Caudate nucleus (tissue), 63 donors: ENCODE measurements at places on chromosomes 12 and 14.

DNA sequence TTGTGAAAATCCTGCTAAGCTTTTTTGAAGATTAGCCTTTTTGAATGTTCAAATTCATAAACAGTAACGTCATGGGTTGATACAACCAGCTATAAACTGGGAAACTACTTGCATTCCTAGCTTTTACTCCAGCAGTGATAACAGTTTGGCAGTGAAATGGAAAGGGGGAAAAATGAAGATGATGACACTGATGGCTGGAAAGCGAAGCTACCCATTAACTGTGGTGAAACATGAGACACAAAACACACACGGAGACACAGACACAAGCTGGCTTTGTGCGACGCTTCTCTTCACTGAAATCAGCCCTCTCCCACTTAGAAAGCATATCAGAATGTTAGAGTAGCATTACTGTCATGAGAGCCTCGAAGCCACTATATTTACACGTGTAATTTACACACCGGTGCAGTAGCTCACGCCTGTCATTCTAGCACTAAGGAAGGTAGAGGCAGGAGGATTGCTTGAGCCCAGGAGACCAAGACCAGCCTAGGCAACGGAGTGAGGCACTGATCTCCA is 15.7 kb downstream of the VPS37B start:
- no peak for DNase-seq

DNA sequence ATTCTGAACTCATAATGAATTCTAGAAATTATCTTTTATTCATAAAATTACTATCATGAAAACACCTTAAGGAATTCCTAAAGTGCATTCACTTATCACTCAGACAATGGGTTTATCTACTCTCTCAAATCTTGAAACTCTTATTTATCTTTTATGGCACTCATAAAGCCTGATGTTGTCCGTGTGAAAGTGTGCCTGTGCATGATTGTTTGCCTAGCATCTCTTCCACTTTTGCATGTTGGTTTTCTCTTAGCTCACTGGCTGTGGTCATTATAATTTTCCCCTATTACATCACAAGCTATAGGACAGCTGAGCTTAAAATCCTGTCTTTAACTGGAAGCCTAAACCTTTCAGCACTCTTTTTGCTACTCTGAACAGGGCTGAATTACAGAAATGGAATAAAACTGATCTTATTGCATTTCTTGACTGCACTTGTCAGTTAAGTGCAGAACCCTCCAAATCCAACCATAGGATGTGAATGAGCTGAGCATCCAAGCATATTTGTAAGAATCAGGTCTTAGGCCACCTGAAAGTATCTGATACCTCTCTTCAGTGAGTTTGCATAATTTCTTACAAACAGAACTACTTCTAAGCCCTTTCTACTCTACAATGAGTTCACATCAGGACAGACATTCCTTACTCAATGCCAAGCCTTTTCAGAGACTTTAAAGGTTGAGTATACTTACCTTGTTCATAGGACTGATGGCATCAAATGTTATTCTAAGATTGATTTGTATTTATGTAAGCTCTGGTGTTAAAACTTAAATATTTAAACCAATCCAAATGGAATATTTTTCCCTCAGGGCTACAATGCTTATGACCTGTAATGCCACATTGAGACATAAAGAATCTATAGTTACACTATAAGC is 221.2 kb upstream of the KITLG start:
- DNase-seq, result no peak

GRCh38 chr12:27343255-27344000 is 10.8 kb downstream of the BMAL2 start:
- no peak for DNase-seq

DNA sequence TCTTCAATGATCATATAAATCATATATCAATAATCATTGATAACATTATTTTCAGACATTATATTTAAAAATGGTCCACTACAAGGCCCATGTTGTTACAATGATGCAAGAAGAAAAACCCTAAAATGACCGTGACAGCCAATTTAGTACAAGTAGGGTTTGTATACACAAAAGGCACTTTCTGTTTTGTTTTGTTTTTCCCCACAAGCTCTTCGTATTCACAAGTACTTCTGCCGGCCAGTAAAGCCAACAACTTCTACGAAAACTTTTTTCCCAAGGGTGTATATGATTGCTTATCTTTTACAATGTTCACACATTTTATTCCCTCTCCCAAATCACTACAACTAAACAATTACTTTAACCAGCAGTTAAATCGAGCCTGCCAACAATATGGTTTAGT is 9.6 kb downstream of the PTPRB start:
- no peak for DNase-seq

GRCh38 chr12:25677232-25677937 is 124.3 kb upstream of the LMNTD1 start:
- no peak for DNase-seq

- DNase-seq, result no peak
Observed at GRCh38 chr14:95511687-95512086, 4.8 kb downstream of the SYNE3 start.

DNA sequence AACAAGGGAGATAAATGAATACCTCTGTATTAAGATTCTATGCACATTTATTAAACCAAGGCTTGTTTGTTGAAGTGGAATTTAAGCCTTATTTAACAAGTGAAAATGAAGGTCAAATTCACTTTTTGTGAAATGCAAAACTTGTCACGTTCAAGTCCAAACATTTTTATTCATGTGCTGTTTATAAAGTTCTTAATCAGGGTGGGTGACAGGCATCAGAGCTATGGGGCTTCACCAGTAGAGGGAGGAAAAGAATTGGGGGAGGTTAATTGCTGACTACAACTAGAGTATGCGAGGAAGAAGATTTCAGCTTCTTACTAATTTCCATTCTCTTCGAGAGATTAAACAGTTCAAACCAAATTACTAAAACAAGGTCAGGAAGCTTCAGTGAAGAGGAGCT is 9.7 kb downstream of the MOK start:
- no peak for DNase-seq

DNA sequence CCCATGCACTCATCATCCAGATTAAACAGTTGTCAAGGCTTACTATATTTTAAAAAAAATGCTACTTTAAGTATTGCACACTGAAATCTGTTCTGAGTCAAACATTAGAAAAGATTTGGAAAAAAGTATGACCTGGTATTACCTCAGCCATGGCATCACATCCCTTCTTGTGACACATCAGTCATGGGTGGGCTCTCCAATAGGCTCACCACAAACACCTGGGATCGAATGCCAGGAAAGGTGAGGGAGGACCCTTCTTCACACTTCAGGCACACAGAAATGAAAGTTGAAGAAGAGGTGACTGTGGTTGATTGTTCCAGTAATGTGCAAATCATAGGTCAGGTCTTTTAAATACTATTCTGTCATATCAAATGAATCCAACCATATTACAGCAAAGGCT is 36.6 kb upstream of the GZMB start:
- no peak for DNase-seq

DNA sequence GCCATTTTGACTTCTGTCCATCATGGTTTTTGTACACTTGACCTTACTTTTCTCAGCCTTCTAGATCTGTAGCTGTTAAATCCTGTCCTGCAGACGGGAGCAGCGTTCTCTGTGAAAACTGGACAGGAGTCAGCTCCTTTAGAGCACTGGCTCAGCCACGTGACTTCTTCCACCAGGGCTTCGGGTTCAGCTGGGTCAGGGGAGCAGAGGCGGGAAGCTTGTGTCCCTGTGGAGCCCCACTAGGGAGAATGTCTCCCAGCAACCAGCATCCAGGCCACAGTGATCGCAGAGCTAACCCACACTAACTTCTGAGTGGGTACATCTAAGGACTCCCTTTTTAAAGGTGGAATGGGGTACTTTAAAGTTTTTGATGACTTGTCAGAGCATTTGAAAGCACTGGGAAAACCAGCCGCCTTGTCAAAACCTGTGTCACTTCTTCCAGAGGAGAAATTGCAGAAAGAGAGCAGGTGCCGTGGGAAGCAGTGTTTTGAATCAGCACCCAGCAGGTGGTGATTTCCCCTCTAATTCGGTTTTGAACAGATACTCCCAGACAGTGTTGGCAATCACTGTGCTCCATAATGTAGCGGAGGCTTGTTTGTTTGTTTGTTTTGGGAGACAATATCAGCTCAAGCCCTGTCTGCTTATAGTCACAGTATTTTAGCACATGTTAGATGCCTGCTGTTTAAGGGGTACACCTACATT is 17.9 kb downstream of the DERA start:
- DNase-seq, result peak; percentile 22

GRCh38 chr14:30958555-30959407 is 66.7 kb upstream of the AP4S1 start:
- DNase-seq, result no peak

GRCh38 chr14:21631084-21631483 is 3.7 kb downstream of the OR10G2 start:
- no peak for DNase-seq

DNA sequence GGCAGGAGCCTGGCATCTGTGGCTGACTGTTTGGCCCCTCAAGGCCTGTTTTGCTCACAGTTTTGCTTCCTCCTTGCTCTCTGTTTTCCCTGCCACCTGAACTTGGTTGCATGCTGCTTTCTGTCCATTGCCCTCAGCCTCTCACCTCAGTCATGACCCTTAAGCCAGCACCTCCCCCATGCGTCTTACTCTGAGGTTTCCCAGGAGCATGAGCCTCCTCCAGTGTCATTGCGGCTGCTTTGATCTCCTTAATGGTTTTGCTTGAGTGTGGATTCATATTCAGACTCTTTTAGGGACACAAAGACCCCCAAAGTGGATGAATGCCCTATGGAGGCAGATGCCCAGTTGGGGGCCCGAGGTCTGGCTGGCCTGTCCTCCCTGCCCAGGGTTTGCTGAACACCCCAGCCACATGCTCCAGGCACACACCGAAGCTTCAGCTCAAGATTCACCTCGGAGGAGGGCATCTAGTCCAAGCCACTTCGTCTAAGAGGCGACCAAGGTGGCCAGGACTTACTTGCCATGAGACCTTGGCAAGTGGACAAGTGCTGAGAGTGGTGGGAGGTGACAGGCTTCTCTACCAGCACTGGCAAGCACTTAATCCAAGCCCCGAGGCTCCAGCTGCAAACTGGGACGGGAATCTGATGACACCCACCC is 95.4 kb upstream of the DIO3 start:
- DNase-seq, result no peak

- no peak for DNase-seq
Observed at GRCh38 chr12:111546758-111547383, 52.2 kb downstream of the ATXN2 start.

- DNase-seq, result no peak
Observed at GRCh38 chr12:97560350-97560749, 97.7 kb downstream of the RMST start.

- no peak for DNase-seq
Observed at GRCh38 chr12:108727868-108728735, 3.2 kb downstream of the CORO1C start.

DNA sequence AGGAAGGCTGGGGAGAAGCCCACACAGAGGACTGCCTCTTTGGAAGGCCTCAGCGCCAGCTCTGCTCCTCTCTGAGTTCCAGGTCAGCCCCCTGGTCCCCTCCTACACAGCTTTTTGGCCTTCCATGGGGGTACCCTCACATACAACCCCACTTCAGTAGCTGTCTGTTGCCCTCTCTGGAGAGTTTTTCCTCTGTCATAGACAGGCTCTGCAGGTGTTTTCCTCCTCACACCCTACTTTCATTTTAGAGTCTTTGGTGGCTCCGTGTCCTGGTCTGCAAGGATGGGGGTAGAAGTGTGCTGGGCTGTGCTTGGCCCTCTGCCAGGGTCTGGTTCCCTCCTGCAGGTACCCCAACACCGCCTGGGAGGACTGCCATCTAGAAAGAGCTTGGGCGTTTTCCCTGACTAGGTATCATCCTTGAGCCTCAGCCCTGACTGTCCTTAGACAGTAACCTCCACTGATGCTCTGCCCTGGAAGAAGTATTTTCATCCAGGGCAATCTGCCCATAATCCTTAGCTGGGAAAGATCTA is 15.1 kb downstream of the ZDHHC22 start:
- DNase-seq, result no peak

DNA sequence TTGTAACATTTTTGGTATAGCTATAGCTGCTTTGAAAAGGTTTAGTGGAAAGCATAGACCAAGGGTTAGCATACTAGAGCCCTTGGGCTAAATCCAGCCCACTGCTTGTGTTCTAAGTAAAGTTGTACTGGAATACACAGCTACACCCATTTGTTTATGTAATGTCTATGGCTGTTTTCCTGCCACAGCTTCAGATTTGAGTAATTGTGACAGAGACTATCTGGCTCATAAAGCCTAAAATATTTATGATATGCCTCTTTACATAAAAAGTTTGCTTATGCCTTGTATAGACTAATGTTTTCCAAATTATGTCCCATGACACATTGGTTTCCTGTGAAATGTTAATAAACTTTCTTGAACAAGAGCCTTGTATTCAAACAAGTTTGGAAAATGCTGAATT is 234.8 kb upstream of the ATP2B1 start:
- DNase-seq, result no peak
